ENCODE measurements at places on chromosomes 2 and 18.
A peak's percentile ranks its signal among the peaks of the same experiment; 100 is the strongest.

GRCh38 chr2:45739796-45740485 lies 88.5 kb downstream of the PRKCE start:
- no peak overlapping the region for H3K4me3 ChIP-seq
- no peaks in the 10 kb centered on the region for H3K4me1 ChIP-seq
- no peaks in the 10 kb centered on the region for H3K27me3 ChIP-seq
- H3K36me3 ChIP-seq = no peaks in the 10 kb centered on the region

DNA sequence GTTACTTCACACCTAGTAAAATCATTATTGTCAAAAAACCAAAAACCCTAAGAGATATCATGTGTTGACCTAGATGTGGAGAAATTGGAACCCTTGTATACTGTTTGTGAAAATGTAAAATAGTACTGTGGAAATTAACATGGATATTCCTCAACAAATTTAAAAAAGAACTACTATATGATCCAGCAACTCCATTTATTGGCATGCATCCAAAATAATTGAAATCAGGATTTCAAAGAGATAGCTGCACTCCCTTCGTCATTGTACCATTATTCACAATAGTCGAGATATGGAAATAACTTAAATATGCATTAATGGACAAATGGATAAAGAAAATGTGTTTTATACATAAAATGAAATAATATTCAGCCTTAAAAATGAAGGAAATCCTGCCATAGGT lies 105.3 kb upstream of the ZC3H15 start:
- H3K27me3 ChIP-seq = no peaks in the 10 kb centered on the region
- no peak overlapping the region for H3K27ac ChIP-seq
- no peaks in the 10 kb centered on the region for H3K4me1 ChIP-seq
- H3K36me3 ChIP-seq = no peaks in the 10 kb centered on the region

- DNase-seq = no peak
- H3K4me1 ChIP-seq = no peaks in the 10 kb centered on the region
- H3K36me3 ChIP-seq = no peaks in the 10 kb centered on the region
Measured at GRCh38 chr2:154795651-154796050, 97.2 kb downstream of the KCNJ3 start.

DNA sequence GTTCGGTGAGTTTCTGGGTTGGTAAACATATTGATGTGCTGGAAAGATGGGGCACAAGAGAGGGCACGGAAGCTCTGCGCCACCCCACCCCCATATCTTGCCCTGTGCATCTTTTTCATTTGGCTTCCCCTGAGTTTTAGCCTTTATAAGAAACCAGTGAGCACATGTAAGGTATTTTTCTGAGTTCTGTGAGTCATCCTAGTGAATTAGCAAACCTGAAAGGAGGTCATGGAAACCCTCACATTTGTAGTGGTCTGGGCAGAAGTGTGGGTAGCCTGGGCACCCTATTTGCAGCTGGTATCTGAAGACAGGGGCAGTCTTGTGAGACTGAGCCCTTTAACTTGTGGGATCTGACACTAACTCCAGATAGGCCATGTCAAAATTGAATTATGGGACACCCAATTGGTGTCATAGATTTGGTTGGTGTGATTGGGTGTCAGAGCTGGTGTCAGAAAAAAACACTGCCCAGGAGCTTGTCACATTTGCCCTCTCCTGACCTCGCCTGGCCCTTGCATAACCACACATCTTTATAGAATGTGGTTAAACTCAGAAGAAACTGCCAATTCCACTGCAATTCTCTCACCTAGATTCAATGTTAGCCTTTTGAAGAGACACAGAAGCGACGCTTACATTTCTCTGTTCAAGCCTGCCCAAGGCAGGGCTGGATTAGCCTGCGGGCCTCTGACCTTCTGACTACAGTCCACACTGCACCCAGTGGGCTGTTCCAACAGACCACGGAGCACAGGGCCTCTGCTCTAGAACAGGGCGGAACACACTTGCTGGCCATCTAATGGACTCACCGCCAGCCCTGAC lies 12.0 kb upstream of the GALM start:
- peaks cover 12% of the 10 kb centered on the region for H3K36me3 ChIP-seq
- H3K27me3 ChIP-seq = no peaks in the 10 kb centered on the region
- peak overlapping the region; percentile 52 for H3K4me3 ChIP-seq
- peak overlapping the region; percentile 92 for H3K27ac ChIP-seq

DNA sequence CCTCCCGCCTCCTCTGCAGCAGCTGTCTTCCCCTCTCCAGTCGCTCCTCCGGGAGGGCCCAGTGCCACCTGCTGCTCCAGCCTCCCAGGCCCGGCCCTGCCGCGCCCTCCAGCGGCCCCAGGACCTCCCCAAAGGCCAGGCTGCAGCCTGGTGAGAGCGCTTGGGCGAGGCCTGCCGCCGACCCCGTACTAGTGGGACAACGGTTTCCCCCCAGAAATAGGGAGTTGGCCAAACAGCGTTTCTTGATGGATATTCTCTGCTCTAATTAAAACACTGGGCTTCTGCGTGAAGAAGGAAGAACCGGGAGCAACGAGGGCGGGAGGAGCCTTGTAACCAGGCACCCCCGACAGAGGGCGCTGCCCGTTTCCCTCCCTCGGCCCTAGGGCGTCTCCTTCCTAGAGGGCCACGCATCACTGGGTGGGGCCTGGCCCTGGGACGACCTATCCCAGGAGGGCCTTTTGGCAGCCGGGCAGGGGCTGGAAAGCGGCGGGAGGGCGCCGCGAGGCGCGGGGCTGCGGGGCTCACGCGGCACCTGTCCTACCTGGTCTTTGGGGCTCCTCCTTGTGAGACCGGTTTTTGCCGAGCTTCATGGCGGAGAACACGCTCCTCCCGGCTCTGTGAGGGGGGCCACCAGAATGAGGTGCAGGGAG lies 25.4 kb upstream of the OTOF start:
- H3K4me3 ChIP-seq = peak overlapping the region; percentile 67
- peaks cover 9% of the 10 kb centered on the region for H3K4me1 ChIP-seq
- peak; percentile 90 for DNase-seq
- peak overlapping the region; percentile 72 for H3K27ac ChIP-seq
- no peaks in the 10 kb centered on the region for H3K36me3 ChIP-seq
- H3K27me3 ChIP-seq = peaks cover 9% of the 10 kb centered on the region

DNA sequence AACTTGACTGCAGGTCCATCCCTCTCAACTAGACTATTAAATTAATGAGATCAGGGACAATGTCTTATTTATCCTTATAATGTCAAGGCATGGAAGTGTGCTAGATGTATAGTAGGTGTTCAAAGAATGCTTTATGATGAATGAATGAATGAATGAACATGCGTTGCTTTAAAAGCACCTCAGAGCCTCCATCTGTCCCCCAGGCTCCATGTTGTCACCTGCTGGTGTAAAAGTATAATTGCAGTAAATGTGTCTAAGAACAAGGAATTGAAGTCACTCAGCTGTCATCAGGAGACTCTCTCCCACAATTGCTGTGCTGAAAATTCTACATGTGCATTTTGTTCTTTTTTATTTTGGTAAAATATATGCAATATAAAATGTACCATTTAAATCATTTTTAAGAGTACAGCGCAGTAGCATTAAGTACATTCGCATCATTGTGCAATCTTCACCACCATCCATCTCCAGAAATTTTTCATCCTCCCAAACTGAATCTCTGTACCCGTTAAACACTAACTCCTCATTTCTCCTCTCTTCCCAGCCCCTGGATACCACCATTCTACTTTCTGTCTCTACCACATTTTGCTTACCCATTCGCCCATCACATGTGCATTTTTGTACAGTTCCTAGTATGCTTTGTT lies 52.6 kb downstream of the GNAL start:
- no peak for DNase-seq
- H3K27ac ChIP-seq = no peak overlapping the region

DNA sequence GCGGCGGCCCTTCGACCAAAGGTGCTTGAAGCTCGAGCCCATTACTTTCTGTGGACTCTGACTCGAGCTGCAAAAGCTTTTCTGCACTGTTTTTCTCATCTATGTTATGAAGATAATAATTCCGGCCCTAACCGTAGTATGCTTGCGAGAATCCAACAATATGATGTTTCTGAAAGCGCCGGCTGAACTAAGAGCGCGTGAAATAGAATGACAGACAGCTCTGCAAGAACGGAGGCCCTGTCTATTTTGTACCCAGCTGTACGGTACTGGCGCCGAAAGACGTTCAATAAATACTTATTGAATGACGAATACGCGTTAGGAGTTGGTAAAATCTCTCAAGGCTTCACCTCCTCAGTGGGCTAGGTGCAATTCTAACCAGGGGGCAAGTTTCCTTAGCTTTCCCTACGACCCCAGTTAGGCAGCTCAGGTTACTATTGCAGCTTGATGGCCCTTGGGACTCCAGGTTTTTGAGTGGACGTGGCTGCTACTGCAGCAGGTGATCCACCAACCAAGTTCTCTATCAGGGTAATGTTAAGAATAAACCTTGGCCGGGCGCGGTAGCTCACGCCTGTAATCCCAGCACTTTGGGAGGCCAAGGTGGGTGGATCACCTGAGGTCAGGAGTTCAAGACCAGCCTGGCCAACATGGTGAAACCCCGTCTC lies 570 bp downstream of the SCRN3 start:
- peak; percentile 35 for DNase-seq
- peaks cover 18% of the 10 kb centered on the region for H3K36me3 ChIP-seq
- peaks cover 34% of the 10 kb centered on the region for H3K4me1 ChIP-seq
- peak overlapping the region; percentile 100 for H3K4me3 ChIP-seq

GRCh38 chr2:120579916-120580685 lies 155.6 kb upstream of the GLI2 start:
- no peak overlapping the region for H3K27ac ChIP-seq
- no peak for DNase-seq
- no peaks in the 10 kb centered on the region for H3K36me3 ChIP-seq
- H3K4me3 ChIP-seq = no peak overlapping the region
- H3K4me1 ChIP-seq = no peaks in the 10 kb centered on the region

GRCh38 chr2:43346602-43347567 lies 120.5 kb upstream of the ZFP36L2 start:
- no peaks in the 10 kb centered on the region for H3K36me3 ChIP-seq
- no peak for DNase-seq
- no peaks in the 10 kb centered on the region for H3K4me1 ChIP-seq
- H3K27ac ChIP-seq = no peak overlapping the region

- peaks cover 6% of the 10 kb centered on the region for H3K4me1 ChIP-seq
- H3K27me3 ChIP-seq = peaks cover 6% of the 10 kb centered on the region
- no peaks in the 10 kb centered on the region for H3K36me3 ChIP-seq
- DNase-seq = no peak
- no peak overlapping the region for H3K4me3 ChIP-seq
Measured at GRCh38 chr18:69631281-69631680, 230.6 kb downstream of the DOK6 start.

- peaks cover 5% of the 10 kb centered on the region for H3K36me3 ChIP-seq
- no peak overlapping the region for H3K27ac ChIP-seq
- peaks cover 43% of the 10 kb centered on the region for H3K4me1 ChIP-seq
- no peaks in the 10 kb centered on the region for H3K27me3 ChIP-seq
- H3K4me3 ChIP-seq = no peak overlapping the region
Measured at GRCh38 chr2:55011831-55012671, 38.2 kb downstream of the RTN4 start.

DNA sequence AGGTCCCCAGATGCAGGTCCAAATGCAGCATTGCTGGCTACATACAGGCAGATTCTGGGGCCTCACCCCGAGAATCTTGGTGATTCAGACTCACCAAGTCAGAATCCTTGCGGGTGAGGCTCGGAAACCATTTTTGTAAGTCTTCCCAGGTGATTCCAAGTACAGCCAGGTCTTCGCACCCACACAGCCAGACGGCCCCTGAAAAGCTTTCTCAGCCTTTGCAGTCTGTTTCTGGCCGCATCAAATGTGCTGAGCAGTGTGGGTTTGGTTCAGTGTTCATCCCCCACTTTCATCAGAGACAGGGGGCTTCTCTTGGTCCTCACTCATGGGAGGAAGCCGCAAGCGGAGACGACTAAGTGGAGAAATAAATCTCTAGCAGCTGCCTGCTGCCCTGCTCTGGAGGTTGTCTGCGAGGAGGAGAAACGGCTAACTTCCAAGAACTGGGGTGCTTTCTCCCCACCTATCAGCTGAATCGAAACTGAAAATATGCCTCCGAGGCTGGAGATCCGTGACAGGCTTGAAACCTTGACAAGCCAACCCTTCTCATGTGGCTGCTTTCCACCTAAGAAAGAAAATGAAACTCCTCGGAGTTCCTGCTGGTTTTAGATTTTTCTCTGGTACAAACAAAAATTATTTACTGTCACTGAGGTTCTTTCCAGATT lies 8.9 kb upstream of the TMEM185B start:
- H3K27me3 ChIP-seq = no peaks in the 10 kb centered on the region
- peak overlapping the region; percentile 99 for H3K27ac ChIP-seq
- H3K4me1 ChIP-seq = peaks cover 55% of the 10 kb centered on the region
- peak overlapping the region; percentile 99 for H3K4me3 ChIP-seq
- DNase-seq = peak; percentile 91

DNA sequence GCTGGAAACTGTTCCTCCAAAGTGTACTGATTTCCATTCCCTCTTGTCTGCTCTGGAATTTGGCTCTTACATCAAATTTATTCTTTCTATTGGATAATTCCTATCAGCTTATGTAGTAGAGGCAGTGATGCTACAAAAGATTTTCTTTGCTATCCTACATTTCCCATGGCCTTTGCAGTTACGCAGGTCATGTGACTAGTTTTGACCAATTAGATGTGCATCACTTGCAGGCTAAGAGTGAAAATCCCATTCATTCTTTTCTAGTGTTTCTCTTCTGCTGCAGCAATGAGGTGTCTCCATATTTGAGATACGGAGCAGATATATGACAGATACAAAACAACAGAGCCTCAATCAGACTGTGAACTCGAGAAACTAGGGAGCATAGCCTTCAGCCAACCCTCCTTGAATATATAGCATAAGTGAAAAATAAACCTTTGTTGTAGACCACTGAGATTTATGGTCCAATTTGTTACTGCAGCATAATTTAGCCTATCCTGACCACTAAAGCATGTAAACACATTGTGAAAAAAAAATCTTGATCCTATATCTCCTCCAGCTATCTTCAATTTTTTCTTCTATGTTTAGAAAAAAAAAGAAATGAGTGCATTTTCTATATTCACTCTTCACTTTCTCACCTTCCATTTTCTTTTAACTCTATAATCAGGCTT lies 102.0 kb downstream of the HNMT start:
- H3K4me3 ChIP-seq = no peak overlapping the region
- no peaks in the 10 kb centered on the region for H3K4me1 ChIP-seq
- no peaks in the 10 kb centered on the region for H3K36me3 ChIP-seq
- no peak overlapping the region for H3K27ac ChIP-seq
- DNase-seq = no peak

- no peak for DNase-seq
- no peaks in the 10 kb centered on the region for H3K4me1 ChIP-seq
- no peak overlapping the region for H3K27ac ChIP-seq
Measured at GRCh38 chr2:205860181-205860580, 177.9 kb downstream of the NRP2 start.

- H3K4me1 ChIP-seq = no peaks in the 10 kb centered on the region
- H3K4me3 ChIP-seq = no peak overlapping the region
- DNase-seq = no peak
- no peaks in the 10 kb centered on the region for H3K36me3 ChIP-seq
- no peaks in the 10 kb centered on the region for H3K27me3 ChIP-seq
Measured at GRCh38 chr2:142291969-142292368, 161.2 kb upstream of the LRP1B start.
